ENCODE measurements at places on chromosomes 6 and 20. TPM values are rescaled to one million over a fixed set of nuclear protein-coding genes. Genes with fewer than 3 reads are reported as not detected.

LHFPL5 gene
- total RNA-seq = not detected

MTFR2 gene
- 3.6 TPM for total RNA-seq

SLC12A5 gene
- total RNA-seq = 0.32 TPM

TREM2 gene
- total RNA-seq = not detected

BFSP1 gene
- total RNA-seq = 2.9 TPM

TREM1 gene
- total RNA-seq = not detected

GHRH gene
- not detected for total RNA-seq

LY6G6D gene
- not detected for total RNA-seq

IYD gene
- under 0.01 TPM for total RNA-seq

COX4I2 gene
- not detected for total RNA-seq

SRSF3 gene
- 638 TPM for total RNA-seq

MPIG6B gene
- not detected for total RNA-seq

ELOVL2 gene
- not detected for total RNA-seq

CASS4 gene
- total RNA-seq = not detected

ASF1A gene
- 25.7 TPM for total RNA-seq

CRISP2 gene
- not detected for total RNA-seq

SPAG4 gene
- 11.2 TPM for total RNA-seq

CCM2L gene
- total RNA-seq = 9.1 TPM

SNX21 gene
- 32.5 TPM for total RNA-seq

TMEM200A gene
- 3.0 TPM for total RNA-seq

ERVFRD-1 gene
- not detected for total RNA-seq

GPSM3 gene
- total RNA-seq = 3.8 TPM

MCCD1 gene
- not detected for total RNA-seq

NFATC2 gene
- total RNA-seq = 0.65 TPM

AGER gene
- total RNA-seq = 0.46 TPM

GGTLC1 gene
- total RNA-seq = not detected

KIAA1755 gene
- total RNA-seq = 0.30 TPM

SLC25A27 gene
- total RNA-seq = 0.32 TPM

ANKEF1 gene
- 1.2 TPM for total RNA-seq

POU5F1 gene
- total RNA-seq = not detected

ADAM33 gene
- 0.76 TPM for total RNA-seq

HTR1E gene
- not detected for total RNA-seq

LRRN4 gene
- not detected for total RNA-seq

Data from epithelial cell of umbilical artery (primary cell).